Natural killer cell (primary cell): ENCODE measurements at places on chromosomes 16 and 17. TPM values are rescaled to one million over a fixed set of nuclear protein-coding genes. Genes with fewer than 3 reads are reported as not detected.

COIL gene
- total RNA-seq: 20.6 TPM

MEIOC gene
- not detected for total RNA-seq

CLEC18B gene
- 0.30 TPM for total RNA-seq

PRSS53 gene
- 4.3 TPM for total RNA-seq

SHISA6 gene
- not detected for total RNA-seq

GCGR gene
- not detected for total RNA-seq
